ENCODE measurements at places on chromosomes 4 and X. TPM values are rescaled to one million over a fixed set of nuclear protein-coding genes. Genes with fewer than 3 reads are reported as not detected.

DNA sequence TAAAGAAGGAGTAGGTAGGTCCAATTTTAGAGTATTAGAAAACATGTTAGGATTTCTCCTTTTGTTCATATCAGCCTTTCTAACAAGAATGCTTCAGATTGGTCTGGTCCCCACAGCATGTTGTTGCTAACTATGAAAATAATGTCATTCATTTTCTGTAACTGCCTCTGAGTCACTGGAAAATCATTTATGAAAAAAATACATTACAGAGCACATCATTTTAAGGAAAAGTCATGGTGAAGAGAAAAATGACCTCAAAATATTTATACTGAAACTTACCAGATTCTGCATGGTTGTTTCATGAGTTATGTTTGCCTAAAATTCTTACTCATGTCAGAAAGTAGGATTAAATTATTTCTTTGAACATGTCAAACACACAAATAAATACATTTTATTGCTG, 35.2 kb downstream of the DTHD1 start:
- DNase-seq: no peak

- no peak for DNase-seq
Measured at GRCh38 chrX:96432647-96433046, 252.0 kb upstream of the DIAPH2 start.

DNA sequence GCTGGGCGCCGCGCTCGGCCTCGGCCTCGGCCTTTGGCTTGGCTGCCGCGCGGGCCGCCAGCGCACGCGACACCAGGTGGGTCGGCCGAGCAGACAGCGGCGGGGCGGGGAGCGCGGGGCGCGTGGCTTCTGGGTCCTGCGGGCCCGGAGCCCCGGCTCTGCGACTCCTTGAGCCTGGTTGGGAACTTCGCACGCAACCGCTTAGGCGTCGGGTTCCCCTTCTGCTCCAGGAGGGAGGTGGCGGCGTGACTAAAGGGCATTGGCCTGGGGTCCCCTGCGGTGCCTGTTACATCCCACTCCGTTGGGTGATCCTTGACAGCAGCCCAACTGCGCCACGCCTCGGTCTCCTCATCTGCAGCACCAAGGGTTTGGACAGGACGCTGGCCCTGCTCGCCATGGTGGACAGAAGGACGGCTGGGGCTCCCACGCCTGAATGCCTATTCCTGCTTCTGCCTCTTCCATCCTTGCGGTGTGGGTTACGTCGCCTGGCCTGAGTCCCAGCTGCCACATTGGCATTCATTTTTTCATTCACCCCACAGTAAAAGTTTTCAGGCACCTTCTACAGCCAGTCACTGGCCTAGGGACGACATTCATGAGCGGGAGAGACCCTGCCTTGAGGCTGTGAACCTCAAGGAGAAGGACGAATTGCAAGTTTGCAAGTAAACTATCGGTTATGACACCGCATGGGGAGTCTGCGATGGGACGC, 631 bp downstream of the EVC start:
- peak; percentile 57 for DNase-seq

DNA sequence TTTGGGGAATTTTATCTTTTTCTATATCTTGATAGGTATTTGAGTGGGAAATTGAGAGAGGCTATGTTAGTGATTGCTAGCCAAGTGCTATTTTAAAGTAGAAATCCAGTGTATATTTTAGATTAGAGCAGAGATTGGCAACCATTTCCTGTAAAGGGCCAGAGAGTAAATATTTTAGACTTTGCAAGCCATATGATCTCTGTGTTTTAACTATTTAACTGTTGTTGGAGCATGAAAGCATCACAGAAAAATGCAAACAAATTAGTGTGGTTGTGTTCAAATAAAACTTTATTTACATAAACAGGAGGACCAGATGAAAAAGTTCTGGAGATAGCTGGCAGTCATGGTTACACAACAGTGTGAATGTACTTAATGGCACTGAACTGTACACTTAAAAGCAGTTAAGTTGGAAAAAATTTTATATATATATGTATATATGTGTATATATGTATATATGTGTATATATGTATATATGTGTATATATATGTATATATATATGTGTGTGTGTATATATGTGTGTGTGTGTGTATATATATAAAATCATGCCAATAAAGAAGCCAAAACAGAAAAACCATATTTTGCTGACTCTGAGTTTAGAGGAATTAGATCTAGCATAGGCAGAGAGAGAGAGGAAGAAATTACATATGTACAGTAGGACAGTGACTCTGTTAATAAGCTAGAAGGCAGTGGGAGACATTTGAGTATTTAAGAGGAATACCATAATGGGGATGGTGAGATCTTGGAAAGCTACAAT, 83.4 kb downstream of the TMEM164 start:
- no peak for DNase-seq

GRCh38 chr4:181662383-181662782, 580.8 kb upstream of the TENM3 start:
- DNase-seq: no peak

Gene SAT1
- total RNA-seq: 49.8 TPM

Gene SPRY1
- total RNA-seq: 2.6 TPM

DNA sequence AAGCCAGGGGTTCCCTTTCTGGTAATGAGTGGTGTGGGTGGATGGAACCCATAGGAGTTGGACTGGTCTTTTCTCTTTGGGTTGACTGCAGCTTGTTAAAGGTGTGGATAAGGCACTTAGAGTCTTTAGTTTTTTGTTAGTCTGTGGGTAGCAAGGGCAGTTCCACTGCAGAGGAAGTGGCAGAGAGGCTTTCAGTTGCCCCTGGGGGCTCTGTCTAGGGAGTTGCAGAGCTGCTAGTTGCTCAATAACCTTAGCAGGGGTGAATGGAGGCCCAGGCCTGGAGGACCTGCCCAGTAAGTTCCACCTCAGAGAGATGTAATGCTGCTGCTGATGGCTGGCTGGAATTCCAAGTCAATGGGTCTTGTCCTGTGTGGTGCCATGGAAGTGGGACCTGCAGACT, 282.6 kb upstream of the NDST4 start:
- DNase-seq: no peak

Gene KIAA1210
- total RNA-seq: not detected

Gene RTL5
- 0.90 TPM for total RNA-seq

GRCh38 chrX:133676344-133677122, 261.2 kb upstream of the GPC4 start:
- DNase-seq: no peak

Gene OTC
- total RNA-seq: not detected

Gene GAGE12E
- not detected for total RNA-seq

DNA sequence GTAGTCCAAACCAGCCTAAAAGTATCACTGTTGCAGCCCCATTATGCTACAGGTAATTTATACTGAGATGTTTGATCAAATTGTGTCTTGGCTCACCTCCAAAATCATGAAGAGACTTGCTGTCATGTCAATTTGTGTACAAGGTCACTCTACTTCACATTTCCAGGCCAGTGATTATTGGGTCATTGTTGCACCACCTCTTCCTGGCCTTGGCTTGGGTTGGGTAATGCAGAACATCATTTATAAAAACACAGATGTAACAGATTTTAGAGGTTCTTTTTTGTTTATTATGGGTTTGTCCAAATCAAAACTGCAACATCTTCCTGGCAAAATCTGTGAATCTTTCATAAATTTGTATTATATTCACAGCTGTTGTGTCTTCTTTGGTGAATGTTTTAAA, 459.5 kb downstream of the ANKRD50 start:
- no peak for DNase-seq

DNA sequence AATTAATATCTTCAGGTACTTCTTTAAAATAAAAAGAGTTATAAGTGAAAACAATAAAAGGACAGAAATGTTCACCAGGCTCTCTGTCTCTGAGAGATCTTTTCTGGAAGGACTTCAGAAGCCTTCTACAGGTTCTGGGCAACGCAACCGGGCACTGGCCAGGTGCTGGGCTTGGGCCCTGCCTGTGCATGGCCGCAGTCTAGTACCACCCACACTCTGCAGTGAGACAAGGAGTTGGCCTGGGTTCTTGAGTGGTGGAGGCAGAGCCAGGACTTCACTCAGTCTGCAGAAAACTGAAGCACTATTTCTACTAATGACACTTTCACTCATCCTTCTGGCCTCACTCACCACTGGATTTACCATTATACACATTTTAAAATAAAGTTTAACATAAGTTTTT, 21.8 kb downstream of the TAPT1 start:
- no peak for DNase-seq

- no peak for DNase-seq
Measured at GRCh38 chr4:160546201-160546600, 1443.3 kb downstream of the RAPGEF2 start.

DNA sequence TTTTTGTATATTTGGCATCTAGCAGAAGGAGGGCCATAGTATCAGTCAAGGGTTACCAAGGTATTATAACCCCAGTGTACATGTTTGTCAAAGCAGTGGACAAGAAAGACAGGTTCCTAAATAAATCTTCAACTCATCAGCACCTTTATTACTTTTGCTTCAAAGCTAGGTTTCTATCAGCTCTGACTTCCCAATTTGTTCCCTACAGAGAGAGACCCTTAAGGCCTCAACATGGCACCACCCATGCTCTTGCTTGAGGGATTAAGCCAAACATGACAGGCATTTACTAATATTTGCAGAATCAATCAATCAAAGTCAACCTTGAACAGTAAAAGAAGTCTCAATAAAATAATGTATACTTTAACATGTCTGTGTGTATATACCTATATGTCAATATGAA, 9.4 kb downstream of the TBCK start:
- no peak for DNase-seq

Gene SH2D1A
- not detected for total RNA-seq

GRCh38 chrX:38313190-38313589, 14.1 kb downstream of the RPGR start:
- DNase-seq: no peak

DNA sequence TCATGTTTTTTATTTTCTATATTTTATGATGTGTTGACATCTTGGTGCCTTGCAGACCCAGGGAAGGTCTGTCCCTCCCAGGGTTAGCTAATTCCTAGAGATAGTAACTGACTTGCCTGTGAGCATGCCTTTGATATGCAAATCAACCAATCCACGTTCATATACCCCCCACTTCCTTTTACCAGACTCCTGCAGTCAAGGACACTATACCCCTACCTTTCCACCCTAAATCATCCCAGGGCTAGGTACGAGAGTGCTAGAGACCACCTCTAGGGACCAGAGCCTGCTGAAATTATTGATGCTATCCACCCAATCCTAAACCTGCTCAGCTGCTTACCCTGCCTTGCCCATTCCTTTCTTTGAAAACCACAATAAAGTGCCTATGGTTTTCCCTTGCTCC, 7.5 kb upstream of the PHEX start:
- no peak for DNase-seq

DNA sequence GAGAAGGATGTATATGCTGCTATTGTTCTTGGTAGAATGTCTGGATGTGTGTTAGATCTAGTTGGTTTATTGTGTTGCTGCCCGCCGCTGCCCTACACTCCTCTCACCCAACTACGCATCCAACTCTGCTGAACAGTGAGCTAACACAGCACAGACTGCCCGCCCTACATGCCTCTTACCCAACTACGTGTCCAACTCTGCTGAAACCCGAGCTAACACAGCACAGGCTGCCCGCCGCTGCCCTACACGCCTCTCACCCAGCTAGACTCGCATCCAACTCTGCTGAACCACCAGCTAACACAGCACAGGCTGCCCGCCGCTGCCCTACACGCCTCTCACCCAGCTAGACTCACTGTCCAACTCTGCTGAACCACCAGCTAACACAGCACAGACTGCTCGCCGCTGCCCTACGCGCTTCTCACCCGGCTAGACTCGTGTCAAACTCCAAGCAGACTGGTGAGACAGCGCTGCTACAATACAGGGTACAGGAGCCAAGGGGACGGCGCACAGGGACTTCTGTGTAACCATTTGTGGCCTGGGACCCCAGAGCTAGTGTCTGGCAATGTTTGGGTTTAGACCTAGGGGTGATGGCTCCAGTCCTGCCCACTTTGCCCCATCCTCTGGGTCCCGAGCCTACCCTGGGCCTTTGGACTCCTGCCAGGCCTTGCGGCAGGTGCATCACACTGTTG, 11.6 kb upstream of the CTBP1 start:
- DNase-seq: no peak

Gene GATA1
- total RNA-seq: not detected

Gene IGBP1
- total RNA-seq: 64.9 TPM

DNA sequence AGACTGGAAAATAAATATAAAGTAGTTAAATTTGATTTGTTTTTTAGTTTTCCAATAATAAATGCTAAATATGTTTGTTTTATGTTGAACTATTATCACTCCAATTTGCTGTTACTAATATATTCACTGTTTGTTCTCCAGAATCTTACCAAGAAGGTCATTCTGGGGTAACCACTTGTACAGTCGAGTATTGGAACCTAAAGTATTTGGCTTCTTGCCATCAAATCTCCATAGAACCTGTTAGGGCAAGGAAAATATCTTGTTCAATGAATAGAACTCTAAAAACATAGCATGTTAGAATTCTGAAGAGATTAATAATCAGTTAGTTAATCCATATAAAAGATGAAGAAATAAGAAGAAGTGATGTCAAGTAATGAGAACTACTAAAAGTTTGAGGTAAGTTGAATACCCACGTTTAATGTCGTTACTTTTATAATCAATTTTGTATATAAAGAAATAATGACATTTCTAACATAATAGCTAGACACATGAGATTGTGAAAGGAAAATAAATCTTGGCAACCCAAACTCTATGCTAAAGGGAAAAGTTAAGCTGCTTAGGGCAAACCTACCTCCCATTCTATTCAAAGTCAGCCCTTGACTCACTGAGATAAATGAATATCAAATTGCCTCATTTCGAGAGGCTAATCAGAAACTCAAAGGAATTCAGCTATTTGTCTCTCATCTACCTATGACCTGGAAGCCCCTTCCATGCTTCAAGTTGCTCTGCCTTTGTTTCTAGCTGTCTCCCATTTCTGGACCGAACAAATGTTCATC, 15.3 kb downstream of the UGT2B15 start:
- DNase-seq: no peak

Gene GPR173
- not detected for total RNA-seq

DNA sequence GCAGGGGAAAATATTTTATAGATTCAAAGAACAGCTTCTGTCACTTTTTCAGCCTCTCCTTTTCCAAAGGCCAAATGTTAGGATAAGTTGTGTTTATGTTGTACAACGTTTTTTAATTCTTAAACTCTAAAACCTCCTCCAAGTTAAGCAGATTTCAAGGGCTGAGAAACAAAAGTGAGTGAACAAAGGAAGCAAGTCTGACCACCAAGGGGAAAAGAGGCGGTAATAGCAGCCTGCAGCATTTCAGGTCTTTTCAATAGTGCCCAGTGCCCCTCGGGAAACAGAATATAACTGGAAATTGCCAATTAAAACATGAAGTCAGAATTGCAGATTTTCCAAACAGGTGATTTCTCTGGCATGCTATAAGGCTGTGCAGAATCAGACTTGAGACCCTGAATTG, 510.0 kb upstream of the HTR2C start:
- no peak for DNase-seq

GRCh38 chrX:48936429-48937053, 17.7 kb upstream of the PIM2 start:
- no peak for DNase-seq

Gene CDKN2AIP
- 15.2 TPM for total RNA-seq

All from Caki2 (cell line).